ENCODE measurements at places on chromosomes 12 and 14.
A peak's percentile ranks its signal among the peaks of the same experiment; 100 is the strongest.

- peak; percentile 95 for DNase-seq
Observed at GRCh38 chr12:124786061-124786964, 77.4 kb downstream of the SCARB1 start.

GRCh38 chr14:105398726-105399465, 558 bp downstream of the TEX22 start:
- DNase-seq = peak; percentile 65

- no peak for DNase-seq
Observed at GRCh38 chr14:23380976-23381375, 4.1 kb downstream of the CMTM5 start.

DNA sequence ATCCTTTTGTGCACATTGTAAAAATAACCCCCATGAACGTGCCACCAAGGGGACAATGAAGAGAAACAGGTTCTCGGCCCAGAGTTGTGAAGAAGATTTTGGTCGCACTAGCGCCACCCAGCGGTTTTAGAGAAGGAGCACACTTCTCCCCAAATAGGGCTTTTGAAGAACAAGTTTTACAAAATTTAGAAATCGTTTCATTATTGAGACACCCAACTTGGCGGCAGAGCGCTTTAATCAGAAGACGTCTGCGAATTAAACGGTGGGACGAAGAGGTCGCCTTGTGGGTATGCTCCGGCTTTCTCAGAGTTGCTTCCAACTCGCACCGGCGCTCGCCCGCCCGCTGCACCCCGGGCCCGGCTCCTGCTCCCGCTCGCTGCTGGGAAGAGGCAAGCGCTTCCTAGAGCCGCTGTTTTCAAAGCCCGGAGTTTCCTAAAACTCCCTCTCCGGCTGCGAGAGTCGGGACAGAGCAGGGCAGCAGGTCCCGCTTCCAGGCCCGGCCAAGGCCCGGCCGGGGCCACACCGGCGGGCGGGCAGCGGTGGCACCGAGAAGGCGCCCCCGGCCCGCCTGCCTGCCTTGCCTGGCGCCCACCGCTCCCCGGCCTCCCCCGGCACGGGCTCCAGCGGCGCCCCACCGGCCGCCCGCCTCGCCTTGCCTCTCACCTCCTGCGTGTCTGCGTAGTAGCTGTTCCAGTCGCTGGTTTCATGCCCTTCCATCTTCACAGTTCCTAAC, 645 bp downstream of the FOXA1 start:
- peak; percentile 93 for DNase-seq

DNA sequence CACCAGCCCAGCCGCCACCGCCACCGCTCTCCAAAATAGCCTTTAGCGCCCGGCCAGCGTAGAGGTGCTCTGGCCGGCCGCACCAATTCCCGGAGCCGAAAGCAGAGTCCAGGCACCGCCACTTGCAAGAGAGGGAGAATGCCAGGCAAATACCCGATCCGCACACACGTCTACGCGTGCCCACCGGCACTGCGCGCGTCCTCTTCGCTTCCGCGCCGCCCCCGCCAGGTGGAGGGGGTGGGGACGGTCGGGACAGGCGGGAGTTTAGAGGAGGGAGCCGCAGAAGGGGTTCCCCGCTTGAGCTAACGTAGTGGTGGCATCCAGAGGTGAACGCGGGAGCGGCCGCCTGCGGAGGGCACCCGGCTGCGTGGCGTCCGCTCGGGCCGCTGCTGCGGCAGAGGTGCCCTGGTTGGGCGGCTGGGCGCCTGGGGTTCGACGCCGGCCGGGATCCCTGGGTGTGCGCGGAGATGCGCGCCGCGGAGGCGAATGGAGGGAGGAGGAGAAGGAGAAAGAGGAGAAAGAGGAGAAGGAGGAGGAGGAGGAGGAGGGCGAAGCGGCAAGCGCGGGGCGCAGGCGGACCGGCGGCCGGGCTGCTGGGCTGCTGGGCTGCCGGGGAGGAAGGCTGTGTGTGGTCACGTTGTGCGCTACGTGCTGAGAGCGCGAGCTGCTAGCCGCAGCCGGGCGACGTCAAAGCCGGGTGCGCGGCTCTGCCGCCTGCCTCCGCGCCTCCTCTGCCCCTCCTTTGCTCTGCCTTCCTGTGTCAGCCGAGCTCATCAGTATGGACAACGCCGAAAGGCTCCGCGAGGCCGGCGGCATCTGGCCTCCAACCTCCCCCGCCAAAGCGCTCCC, at the start of gene MDGA2:
TSS of gene MDGA2 (minus strand) at position 140 of the 849 bp plus-strand sequence.
- DNase-seq = peak; percentile 52

DNA sequence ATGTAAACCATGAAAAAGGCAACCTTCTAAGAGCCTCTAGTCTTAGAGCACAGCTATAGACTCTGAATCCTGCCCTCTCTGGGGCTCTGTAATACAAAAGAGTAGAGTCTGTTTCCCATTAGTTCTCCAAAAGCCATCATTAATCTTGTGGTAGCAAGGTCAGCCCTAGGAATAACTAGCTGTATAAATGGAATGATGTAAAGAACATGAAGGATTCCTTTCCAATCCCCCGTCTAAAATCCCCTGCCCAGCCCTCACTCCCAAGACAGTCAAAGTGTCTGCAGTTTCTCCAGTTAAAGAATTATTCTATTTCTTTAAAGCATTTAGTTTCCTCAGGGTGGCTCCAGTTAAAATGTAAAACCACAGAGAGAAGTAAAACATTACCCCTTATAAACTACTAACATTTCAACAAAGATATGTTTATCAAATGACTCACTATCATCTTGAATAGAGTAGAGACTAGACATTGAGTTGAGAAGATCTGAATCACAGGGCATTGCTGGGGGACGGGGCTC, 104.2 kb downstream of the ST8SIA1 start:
- DNase-seq = no peak

DNA sequence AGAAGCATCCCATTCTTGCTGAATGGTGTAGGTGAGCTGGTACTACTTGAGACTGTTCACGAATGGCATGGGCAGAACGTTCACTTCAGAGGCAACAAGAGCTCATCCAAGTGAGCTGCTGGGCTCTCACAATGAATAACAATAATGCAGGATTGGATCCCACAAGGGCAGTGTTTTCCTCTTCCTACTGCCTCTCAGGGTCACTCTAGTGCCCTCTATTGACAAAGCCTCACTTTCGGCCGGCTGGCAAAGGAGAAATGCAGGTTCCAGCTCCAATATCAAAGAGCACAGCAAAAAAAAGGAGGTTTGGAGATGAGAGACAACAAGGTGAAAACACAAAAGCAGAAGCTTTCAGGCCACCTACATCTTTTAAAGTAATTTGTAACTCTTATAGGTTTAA, 74.6 kb upstream of the MYF6 start:
- DNase-seq = peak; percentile 34

GRCh38 chr14:70525691-70526090, 9.1 kb downstream of the ADAM20 start:
- DNase-seq = no peak

GRCh38 chr14:38758661-38759060, 344.4 kb downstream of the SEC23A start:
- DNase-seq = no peak

DNA sequence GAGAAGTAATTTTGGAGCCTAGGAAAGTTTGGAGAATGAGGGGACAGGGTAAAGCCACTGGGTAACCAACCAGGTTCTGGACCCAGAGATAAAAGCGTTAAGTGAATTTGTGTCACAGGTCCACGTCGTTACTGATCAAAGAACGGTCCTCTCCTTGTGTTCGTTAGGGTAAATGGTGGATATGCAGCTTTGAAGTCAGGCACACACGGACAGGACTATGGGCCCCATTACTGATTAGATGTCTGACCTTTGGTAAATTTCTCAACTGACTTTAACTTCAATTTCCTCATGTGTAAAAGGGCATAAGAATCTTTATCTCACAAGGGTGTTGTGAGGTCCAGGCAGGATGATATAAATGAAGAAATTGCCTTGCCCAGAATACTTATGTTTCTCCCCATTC, 76.6 kb downstream of the EMP1 start:
- no peak for DNase-seq

GRCh38 chr12:45669093-45669492, 60.4 kb upstream of the ARID2 start:
- DNase-seq = peak; percentile 14

- DNase-seq = no peak
Observed at GRCh38 chr14:100261621-100262020, 22.7 kb downstream of the YY1 start.

- peak; percentile 40 for DNase-seq
Observed at GRCh38 chr12:124564971-124565491, 2.4 kb downstream of the NCOR2 start.

DNA sequence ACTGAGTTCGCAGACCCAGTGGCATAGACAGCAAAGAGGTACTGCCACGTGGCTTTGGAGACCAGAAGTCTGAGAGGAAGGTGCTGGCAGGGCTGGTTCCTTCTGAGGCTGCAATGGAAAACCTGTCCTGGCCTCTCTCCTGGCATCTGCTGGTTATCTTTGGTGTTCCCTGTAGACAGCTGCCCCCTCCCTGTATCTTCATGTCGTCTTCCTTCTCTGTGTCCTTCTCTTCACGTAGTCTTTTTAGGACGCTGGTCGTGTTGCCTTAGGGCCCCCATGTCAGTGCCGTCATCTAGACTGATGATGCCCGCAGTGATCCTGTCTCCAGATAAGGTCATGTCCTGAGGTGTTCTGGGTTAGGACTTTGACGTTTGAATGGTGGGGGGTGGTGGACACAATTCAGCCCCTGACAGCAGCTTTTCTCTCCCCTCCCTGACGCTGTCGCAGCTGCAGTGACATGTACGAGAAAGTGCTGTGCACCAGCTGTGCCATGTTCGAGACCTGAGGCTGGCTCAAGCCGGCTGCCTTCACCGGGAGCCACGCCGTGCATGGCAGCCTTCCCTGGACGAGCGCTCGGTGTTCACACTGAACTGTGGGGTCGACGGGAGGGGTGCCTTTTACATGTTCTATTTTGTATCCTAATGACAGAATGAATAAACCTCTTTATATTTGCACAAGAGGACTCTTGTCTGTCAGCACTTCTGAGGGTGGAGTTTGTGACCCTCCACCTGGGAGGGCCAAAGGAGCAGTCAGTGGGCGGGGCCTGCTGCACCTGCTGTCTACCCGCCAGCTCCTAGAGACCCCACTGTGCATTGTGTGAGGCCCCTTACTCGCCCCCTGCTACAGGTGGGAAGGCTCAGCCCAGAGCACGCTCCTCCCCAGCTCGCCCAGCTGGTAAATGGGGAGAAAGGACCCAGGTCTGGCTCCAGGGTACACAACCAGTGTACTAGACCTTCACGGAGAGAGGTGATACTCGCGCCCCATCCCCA, 6.3 kb downstream of the SIVA1 start:
- no peak for DNase-seq

DNA sequence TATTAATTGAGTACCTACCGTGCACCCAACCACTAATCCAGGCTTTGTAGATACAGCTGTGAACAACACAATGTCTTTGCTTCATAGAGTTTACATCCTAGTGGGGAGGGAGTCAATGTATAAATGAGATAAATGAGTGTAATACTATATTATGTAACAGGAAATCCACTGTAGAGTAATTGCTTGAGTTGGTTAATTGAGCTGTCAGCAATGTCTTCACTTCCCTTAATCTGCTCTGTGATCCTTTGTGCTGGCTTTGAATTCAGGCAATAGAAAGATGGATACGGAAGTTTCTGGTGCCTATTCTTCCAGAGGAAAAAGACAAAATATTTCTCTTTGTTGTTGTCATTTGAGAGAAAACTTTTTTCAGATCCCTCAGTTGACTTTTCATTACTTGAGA, 104.0 kb upstream of the SLC16A7 start:
- DNase-seq = no peak

- no peak for DNase-seq
Observed at GRCh38 chr14:61532123-61532505, 163.2 kb upstream of the HIF1A start.

DNA sequence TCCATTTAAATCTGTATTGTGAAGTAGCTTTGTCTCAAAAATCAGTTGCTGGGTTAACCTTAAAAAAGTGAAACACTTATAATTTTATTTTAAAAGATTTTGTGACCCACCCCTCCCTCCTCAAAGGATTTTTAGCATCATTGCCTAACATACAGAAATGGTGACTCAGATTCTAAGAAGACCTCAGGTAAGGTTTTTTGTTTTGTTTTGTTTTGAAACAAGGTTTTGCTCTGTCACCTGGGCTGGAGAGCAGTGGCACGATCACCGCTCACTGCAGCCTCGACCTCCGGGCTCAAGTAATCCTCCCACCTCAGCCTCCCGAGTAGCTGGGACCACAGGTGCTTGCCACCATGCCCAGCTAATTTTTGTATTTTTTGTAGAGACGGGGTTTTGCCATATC, 74.2 kb downstream of the GNS start:
- no peak for DNase-seq

- DNase-seq = no peak
Observed at GRCh38 chr12:130064999-130065398, 97.3 kb upstream of the FZD10 start.

GRCh38 chr14:65478596-65478995, 66.1 kb downstream of the FUT8 start:
- DNase-seq = peak; percentile 77

GRCh38 chr12:42677461-42677860, 87.9 kb upstream of the PRICKLE1 start:
- DNase-seq = no peak

DNA sequence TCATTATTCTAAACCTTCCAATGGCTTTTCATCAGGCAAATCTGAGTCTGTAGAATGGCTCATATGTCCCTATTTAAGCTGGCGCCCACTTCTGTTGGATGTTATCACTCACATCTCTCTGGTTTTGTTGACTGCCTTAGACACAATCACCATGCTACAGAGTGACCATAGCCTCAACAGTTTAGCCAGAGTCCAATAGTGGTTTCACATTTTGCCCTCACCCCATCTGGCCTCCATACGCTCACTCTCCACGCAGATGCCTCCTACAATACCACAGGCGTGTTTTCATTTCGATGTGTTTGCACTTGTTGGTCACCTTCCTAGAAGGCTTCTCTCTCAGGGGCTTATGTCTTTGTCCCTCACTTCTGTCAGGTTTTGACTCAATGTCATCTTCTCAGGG, 3.4 kb downstream of the KLRB1 start:
- DNase-seq = no peak

GRCh38 chr14:36818794-36819384, 157.2 kb downstream of the PAX9 start:
- DNase-seq = peak; percentile 82

GRCh38 chr12:89960607-89961394, 252.2 kb upstream of the ATP2B1 start:
- peak; percentile 89 for DNase-seq

GRCh38 chr14:74478996-74479635, 14.0 kb downstream of the NPC2 start:
- no peak for DNase-seq

DNA sequence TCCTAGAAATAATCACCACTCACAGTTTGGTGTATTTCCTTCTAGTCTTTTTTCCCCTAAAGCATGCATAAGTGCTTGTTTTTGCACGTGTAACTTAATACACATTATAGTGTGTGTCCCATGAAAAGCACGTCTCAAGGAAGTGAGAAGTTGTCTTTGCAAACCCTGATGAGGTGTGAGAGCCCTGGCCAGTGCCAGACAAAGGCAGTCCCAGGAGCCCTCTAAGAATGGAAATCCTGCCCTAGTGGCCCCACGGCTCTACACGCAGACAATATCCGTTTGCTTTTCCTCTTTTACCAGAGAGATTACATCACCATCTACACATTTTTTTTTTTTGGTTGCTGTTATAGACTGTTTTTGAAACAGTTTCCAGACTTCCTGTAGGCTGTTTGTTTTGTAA, 85.5 kb upstream of the FZD10 start:
- no peak for DNase-seq
